Spleen (tissue), 13 donors: ENCODE measurements at places on chromosomes 1 and 21. TPM values are rescaled to one million over a fixed set of nuclear protein-coding genes. Genes with fewer than 3 reads are reported as not detected.

DNA sequence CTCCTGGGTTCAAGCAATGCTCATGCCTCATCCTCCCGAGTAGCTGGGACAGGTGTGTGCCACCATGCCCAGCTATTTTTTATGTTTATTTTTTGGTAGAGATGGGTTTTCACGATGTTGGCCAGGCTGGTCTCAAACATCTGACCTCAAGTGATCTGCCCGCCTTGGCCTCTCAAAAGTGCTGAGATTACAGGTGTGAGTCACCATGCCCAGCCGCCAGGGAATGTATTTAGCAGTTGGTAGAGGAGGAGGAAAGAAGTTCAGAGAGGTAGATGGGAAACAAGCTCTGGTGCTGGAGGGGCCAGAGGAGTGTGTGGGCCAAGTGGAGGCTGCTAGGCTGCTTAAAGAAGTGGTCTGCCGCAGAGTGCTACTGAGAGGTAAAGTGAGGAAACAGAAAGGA is 6.0 kb downstream of the DOP1B start:
- DNase-seq: no peak

- DNase-seq: no peak
Measured at GRCh38 chr1:152880316-152880715, 2.2 kb downstream of the SMCP start.

DNA sequence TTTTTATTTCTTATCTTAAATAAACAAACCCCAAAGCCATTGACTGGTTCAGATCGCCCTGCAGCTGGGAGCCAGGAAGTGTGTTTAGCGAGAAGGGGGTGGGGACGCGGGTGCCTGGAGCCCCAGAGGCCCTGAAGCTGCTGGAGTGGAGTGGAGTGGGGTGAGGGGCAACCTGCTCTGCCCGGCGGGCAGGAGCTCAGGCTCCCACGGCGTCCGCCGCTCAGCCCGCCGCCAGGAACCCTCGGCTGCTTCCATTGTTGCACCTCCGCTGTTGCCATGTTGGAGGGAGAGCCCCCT is 673 bp downstream of the PIK3C2B start:
- peak; percentile 90 for DNase-seq

DNA sequence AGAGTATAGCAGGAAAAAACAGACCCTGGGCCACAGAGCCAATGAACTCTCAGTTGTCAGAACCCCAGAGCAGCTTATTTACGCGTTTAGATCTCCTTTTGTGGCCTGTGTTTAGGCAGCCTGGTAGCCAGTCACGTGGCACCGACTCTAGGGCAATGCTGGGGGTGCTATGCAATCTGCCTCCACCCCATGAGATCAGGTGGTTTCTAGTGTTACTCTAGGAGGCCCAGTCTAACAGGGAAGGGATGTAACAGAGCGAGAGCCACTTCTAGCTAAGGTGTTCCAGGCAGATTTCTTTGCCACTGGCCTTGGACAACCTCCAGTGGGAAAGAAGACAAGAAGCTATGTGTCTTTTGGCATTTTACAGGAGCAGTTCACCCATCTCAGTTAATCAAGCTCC is 12.0 kb upstream of the A3GALT2 start:
- peak; percentile 20 for DNase-seq

DNA sequence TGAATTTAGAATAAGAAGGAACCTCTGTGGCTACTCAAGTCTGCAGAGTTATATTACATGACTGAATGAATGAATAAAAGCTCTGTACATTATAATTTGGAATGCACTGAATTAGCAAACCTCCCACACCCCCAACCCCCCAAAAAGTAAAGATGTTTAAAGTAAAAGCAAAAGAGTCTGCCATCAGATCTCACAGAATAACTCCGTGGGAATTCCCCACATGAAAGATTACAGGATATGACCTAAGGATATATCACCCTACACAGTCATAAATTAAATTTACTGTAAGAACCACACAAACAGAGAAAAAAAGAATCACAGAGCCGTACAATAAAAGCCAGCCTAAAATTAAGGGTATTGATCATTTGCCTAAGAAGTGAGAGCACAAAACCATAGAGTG is 587.3 kb downstream of the PTPRC start:
- no peak for DNase-seq

DNA sequence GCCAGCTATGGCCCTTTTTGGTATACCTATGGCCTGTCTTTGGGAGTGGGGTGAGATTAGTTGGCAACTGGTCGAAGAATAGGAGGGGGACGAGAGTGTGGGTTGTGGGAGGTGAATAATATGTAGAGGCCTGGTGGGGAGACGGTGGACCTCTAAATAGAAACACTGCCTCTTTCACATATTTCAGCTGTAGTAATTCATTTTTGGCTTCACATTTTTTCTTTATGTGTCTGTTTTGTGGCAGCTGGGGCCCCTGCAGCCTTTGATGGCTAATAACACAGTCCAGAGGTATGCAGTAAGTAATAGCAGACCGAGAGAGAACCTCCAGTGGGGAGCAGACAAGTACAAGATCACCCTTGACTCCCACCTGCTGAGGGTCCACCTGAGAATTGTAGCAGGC is 75.9 kb downstream of the HLX start:
- DNase-seq: no peak

DNA sequence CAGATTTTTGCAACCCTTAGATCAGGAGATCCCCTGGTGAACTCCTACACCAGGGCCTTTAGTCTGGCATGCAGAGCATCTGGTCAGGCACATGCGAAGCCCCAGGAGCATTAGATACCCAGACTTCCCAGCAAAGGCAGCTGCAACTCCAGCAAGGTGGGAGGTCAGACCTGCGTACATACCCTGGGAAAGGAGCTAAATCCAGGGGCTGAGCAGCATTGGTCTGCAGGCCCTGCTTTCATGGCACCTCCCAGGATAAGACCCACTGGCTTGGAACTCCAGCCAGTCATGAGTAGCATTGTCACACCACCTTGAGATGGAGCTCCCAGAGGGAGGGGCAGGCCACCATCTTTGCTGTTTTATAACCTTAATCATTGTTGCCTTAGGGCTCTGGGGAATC is 92.3 kb downstream of the KCNT2 start:
- DNase-seq: peak; percentile 27

DNA sequence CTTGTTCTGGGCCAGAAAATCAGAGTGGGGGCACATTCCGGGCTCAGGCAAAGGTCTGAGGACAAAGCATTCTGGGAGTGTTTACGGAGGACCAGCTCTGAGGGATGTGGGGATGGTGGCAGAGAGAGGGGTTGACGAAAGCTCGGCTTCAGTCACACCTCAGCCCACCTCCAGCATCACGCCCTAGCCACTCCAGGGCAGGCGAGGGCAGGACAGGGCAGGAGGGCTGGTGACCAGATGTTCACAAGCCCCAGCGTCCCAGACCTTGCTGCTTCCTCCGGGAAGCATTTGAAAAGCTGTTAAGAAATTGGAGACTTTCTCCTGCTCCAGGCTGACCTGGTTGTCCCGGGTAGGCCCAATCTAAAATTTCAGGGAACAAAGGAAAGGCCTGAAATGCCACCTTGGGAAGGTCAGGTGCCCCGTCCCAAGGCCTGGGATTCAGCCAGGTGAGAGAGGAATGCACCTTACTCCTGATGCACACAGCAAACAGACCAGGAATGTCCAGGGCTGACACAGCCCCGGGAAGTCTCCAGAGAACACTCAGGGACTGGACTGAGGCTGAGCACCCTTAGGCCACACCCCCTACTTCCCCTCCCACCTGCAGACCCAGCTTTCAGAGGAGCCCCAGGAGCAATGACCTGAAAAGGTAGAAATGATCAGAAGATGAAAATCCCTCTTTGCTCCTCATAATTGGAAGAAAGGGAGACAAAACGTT is 71.9 kb upstream of the KLHDC7A start:
- DNase-seq: no peak

The CD1E gene
- 0.85 TPM for total RNA-seq

The PRDM2 gene
- 67.1 TPM for total RNA-seq

DNA sequence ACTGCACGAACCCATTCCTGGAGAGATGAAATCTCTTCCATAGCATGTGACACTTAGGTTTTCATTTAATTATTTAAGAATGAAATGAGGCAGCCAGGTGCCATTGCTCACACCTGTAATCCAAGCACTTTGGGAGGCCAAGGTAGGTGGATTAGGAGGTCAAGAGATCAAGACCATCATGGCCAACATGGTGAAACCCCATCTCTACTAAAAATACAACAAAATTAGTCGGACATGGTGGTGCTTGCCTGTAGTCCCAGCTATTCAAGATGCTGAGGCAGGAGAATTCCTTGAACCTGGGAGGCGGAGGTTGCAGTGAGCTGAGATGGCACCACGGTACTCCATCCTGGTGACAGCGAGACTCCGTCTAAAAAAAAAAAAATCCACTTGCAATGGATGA is 17.8 kb downstream of the L1TD1 start:
- no peak for DNase-seq
